ENCODE measurements at places on chromosomes 11 and 22.

- no peak for DNase-seq
These were observed 27.6 kb downstream of the KCTD17 start for GRCh38 chr22:37079158-37079557.

DNA sequence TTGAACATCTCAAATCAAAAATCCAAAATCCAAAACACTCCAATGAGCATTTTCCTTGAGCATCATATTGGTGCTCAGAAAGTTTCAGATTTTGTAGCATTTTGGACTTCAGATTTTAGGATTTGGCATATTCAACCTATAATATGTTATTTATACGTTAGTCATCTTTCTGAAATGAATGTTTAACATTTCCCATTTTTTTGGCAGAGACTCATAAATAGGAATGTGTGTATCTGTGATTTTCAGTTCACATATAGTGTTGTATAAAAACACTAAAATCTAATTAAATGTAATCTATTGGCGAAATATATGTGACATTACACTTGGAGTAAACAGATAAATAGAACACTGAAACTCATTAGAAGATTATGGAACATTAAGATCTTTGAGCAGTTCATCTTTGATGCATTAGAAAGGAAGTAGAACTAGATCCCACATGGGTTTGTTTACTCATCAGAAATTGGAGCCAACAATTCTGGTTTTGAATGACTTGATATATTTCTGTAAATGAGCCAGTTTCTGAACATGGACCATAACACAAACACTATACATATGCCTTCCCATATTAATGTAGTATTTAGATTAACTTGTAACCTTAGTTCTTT, 153.1 kb downstream of the UVRAG start:
- no peak for DNase-seq

GRCh38 chr11:63682066-63683021, 1.0 kb downstream of the RTN3 start:
- DNase-seq, result no peak

- no peak for DNase-seq
These were observed 6.5 kb upstream of the NPAS4 start for GRCh38 chr11:66414120-66414934.

DNA sequence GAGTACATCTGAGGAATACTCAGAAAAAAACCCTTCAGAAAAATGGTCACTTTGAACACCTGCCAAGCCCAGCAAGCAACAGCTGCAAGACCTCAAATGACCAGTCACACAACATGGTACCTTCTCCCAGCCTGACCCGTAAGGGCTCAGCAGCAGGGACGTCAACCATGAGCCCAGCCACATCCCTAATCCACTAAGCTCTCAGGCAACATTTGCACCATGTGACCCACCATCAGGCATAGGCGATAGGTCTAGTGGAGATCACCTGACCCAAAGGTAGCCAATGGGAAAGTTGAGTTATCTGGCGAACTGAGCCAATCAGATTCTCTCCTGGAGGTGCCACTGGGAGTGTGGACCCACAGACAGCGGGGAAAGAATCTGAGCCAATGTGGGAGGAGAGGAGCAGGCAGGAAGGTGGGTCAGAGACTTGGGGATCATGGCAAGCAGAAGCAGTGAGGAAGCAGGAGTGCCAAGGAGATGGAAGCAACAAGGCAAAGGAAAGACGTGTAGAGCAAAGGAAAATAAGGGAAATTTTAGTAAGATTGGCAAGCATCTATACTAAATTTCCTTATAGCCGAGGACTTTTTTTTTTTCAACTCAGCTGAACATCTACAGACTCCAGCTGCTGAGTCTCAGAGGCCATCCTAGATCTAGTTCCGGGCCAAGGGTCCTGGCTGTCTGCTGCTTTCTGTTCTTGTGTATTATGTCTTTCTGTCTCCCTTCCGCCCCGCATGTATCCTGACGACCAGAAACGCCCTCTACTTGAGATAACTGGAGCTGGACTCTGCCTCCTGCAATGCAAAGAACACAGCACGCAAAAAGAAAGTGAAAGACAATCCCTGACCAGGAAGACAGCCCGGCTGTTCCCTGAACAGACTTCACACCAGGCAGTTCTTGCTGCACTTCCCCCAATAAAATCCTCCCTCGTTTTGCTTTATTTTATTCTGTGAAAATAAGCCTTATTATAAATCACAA, 11.0 kb upstream of the PLAAT2 start:
- no peak for DNase-seq

Data from T-helper 17 cell (primary cell).